ENCODE measurements at places on chromosomes 13 and 19.

DNA sequence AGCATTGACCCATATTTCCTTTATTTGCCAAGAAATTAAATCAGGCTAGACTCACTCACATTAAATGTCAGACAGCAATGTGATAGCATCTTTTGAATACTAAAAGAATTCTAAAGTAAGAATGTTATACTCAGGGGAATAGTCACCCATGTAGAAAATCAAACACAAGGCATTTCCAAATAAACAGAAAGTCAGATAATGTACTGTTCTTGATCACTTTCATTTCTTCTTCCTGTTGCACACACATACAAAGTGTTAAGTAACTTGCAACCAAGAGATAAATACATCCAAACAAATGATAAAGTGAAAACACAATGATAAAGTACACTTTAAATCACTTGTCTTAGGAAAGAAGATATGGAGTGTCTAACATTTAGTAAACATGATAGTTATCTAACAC lies 1366.6 kb upstream of the MIR17HG start:
- DNase-seq: no peak

DNA sequence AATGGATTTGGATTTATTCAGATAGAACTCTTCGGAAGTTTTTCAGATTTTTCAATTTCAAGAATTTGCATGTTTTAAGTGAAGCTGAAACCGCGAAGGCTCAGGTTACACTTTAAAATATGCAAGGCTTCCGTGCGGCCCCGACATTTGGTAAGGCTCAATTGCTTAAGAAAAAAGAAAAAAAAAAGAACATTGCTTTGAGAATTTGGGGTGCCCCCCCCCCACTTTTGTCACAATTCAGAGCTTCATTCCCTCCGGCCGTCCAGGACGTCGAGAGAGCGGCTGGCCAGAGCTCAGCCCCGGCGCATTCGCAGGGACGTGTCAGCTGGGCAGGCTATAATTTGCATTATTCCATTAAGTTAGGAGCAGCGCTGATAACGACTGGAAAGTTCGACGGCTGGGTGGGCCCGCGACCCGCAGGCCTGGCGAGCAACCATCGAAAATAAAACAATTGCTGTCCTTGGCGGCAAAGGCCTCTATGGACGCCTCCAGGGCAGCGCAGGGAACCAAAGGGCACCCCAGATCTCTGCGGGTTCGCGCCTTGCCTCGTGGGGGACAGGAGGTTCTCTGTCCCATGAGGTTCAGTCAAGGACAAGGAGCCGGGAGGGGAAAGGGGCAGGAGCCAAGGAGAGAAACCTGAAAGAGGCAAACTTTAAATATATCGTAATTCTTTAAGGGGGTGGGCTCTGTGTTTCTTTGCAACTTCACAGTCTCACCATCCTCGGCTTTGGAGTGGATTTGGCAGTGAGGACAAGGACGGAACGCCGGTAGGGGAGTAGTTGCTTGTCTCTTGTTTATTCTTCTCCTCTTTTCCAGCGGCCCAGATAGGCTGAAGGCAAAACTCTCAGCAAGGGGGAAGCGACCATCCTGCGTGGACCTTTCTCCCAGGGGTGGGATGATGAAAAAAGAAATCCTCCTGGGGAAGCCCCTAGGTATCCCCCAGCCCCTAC lies 7.0 kb downstream of the SOX21 start:
- no peak for DNase-seq

GRCh38 chr13:59094181-59094580 lies 1069.5 kb downstream of the DIAPH3 start:
- no peak for DNase-seq

GRCh38 chr13:79311386-79311785 lies 94.7 kb downstream of the RBM26 start:
- no peak for DNase-seq

GRCh38 chr13:51645154-51645650 lies 60.9 kb downstream of the WDFY2 start:
- no peak for DNase-seq

GRCh38 chr13:26822146-26822545 lies 61.6 kb upstream of the GPR12 start:
- no peak for DNase-seq

- DNase-seq: no peak
Measured at GRCh38 chr13:102176846-102177245, 225.0 kb downstream of the FGF14 start.

DNA sequence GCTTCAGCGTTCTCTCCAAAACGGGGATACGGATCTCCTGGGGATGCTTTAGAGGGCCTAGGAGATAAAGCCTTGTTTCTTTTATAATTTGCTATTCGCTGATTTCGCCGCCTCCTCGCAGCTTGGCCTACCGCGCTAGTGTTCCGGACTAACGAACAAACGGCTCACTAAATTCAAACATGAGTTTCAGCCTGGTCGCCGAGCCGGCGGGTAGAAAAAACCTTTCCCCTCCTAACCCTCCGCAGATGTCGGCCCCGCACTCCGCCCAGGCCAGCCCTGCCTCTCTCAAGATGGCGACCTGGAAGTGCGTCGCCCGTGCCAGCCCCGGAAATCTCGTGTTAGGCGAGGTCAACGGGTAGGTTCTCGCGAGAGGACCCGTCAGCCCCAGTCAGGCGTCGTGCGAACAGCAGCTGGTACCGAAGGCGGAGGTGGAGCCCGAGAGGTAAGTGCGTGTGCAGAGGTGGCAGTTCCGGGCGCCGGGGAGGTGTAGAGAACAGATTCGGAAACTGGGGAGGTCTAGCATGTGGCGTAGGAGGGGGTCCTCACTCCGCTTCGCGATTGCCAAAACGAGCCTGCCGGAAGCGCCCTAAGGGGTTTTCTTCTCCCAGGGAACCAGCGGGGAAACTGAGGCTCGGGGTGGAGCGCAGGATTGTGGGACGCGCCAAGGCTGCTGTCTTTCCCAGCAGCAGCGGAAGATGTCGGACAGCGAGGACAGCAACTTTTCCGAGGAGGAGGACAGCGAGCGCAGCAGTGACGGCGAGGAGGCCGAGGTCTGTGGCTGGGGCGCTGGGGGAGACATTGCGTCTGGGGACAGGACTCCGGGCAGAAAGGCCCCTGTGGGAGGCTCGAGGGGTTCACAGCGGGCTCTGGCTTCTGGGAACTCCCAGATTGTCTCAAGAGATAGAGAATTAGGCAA lies at the start of gene SUPT5H:
SUPT5H (plus strand) TSS at position 387 of the 916 bp plus-strand sequence; CDS start at position 696, 309 bp downstream.
- DNase-seq: peak; percentile 98

DNA sequence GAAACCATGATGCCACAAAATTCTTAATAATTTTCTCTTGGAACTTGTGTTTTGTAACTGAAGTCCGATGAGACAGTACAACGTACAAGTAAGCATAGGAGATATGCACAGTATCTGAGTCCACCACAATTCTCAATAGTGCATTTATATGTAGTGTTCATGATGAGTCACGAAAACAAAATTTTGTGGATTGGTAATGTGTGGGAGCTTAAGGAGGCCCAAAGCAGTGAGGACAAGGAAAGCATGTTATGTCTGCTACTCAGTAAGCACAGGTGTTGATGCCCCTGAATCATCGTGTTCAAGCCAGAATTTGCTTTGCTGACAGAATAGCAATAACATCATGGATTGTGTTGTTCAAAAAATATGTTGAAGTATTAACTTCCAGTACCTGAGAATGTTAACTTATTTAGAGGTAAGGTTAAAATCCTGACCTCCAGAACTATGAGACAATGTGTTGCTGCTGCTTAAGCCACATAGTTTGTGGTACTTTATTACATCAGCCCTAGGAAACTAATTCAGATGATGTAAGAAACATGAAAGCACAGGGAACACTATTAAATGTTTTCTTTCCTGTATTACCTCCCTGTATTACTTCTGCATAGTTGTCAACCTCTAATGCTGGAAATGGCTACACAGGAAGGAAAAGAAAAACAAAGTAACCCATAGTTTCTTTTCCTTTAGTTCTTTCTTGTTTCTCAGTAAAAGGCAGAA lies 201.3 kb downstream of the SLITRK6 start:
- no peak for DNase-seq

DNA sequence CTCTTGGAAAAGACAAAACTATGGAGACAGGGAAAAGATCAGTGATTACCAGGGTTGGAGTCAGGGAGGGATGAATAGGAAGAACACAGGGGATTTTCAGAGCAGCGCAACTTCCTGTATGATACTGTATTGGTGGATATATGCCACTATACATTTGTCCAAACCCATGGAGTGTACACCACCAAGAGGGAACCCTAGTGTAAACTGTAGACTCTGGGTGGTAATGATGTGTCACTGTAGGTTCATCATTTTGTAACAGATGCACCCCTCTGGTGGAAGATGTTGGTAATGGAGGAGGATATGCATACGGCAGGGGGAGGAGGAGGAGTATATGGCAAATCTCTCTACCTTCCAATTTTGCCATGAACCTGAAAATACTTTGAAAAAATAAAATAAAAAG lies 68.1 kb downstream of the UFM1 start:
- no peak for DNase-seq

DNA sequence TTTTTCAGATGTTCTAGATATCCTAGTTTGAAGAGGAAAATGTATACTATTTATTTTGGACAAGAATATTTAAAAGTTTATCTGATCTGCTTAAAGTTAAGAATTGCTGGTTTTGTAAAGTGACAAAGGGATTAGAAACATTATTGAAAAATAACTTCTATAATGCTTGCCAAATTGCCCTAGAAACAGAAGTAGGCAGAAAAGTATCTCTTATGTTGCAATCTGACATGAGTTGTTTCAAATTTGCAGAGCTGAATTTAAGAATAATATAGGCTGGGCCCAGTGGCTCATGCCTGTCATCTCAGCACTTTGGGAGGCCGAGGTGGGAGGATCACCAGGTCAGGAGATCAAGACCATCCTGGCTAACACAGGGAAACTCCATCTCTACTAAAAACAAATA lies 777.1 kb downstream of the LIG4 start:
- no peak for DNase-seq

GRCh38 chr19:41912899-41913537 lies 15.2 kb downstream of the ERFL start:
- DNase-seq: no peak

DNA sequence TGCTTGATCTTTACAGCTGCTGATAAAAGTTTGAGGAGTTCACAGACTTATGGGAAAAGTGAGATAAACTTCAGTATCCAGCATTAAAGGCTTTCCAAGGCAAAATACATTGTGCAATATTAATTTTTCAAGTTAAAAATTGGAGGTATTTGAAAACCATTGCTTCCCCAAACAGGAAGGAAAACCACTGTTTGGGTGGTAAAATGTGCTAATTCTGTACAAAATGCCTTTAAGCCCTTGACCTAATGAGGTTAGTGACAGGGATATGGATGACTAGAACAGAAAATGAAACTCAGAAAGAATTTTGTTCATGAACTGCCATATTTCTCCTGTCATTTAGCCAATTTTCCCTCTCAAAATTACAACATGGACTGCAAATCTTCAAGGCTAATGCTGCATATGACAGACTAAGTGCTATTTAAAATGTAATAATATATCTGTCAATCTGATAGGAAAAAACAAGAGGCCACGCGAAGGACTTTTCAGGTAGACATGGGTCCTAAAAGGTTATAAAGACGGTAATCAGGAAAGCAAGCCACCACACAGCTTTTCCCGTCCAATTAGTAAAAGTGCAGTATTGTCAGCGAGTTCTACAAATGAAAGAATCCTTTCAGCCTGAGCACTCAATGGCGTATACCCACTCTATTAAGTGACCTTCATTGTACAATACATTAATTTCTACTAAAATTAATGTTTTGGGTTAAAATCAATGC lies 212.8 kb downstream of the ENOX1 start:
- no peak for DNase-seq

- no peak for DNase-seq
Measured at GRCh38 chr19:29714371-29714952, 599 bp downstream of the C19orf12 start.

DNA sequence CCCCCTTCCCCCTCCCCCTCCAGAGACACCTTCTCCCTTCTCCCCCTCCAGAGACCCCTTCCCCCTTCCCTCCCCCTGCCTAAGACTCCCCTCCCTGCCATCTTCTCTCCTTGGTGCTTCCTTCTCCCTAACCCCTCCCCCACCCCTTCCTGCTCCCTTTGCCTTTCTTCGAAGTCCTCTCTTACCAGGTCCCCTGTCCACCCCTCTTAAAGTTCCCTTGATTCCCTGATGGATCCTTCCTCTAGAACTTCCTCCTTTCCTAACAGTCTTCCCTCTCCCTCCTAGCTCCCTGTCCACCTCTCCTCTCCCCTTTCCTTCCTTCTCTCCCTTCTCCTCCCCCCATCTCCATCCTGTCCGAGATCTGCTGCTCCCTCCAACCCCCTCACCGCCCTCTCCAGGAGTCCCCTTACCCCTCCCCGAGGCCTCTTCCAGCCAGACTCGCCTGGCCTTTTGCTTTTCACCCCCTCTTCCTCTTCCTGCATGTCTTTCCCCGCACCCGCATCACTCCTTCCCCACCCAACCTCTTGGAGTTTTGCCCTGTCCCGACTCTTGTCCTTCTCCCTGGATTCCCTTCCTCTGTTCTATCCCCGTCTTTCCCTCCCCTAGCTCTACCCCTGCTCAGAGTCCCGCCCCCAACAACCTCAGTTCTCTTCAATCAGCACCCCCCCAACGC lies 3.1 kb downstream of the TNFSF9 start:
- no peak for DNase-seq

DNA sequence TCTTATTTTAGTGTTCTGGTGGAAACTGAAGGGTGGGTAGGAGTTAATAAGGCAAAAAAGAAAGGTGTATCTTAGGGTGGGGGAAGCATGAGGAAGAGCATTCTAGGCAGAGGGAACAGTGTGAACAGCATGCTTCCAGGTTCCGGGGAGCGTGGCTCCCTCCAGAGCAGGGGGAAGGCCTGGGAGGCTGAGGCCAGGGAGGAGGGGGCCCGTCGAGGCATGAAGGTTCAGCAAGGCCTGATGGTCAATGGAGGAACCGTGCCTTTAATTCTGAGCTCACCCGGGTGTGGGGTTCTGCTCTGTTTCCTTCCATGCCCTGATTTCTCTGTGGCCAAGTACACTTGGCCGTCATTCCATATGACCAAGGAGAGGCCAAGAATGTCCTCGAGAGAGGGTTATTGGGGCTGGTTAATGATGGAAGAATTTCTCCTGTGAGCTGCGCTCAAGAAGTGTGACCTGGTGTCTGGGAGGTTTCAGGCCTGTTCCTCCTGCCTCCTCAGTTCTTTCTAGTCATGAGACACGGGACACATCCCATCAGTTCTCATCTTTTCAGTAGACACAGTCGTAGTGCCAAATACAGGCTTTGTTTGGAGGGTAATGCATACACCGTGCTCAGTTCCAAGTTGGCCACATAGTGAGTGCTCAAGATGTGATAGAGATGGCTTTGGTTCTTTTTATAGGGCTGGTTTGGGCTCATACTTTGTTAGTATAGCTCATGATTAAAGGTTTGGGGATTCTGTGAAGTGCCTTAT lies 73.6 kb downstream of the SIPA1L3 start:
- peak; percentile 36 for DNase-seq

DNA sequence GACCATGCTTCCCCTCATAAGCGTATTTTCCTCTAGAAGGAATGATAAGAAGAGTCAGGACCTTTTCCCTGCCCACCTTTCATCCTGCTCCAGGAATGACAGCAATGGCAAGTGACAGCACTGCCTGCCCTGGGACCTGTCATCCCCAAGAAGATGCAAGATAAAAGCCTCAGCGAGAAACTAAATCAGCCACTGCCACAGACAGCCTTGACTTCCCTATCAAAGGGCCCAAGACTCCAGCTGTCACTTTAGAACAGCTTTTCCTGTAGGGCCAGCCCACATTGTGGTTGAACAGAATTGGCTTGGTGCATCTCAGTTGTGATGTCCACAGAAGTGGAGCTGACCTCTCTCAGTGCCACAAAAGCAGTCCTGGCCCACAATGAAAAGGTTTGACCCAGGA lies 1.1 kb downstream of the RAB8A start:
- no peak for DNase-seq
